ENCODE measurements at places on chromosomes 11 and 22. TPM values are rescaled to one million over a fixed set of nuclear protein-coding genes. Genes with fewer than 3 reads are reported as not detected.
A peak's percentile ranks its signal among the peaks of the same experiment; 100 is the strongest.

DNA sequence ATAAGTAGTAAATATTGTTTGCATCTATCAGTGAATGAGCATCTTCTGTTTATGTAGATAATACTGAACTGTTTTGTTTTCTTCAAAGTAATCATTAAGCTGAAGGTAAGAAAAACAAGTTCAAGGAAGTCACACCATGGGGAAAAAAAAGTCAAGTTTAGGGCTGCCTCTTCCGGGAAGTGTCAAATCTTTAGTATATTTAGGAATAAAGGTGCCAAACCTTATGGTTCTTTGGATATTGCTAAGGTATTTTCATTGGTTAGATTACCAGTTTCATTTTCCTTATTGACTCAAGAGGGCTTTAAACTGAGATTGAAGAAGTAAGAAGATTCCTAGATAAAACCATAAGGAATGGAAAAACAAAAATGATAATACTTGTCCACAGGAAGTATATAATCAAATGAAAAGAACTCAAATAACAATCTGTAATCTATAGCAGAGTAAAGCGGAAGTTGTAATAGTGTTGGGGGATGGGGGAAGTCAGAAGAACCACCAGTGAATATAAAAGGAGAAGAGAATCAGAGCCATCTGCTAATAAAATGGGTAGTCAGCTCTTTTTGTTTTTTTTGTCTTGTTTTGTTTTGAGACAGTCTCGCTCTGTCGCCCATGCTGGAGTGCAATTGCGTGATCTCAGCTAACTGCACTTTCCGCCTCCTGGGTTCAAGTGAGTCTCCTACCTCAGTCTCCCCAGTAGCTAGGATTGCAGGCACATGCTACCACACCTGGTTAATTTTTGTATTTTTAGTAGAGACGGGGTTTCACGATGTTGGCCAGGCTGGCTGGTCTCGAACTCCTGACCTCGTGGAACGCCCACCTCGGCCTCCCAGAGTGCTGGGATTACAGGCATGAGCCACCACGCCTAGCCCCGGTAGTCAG is 2.3 kb downstream of the ATM start:
- peaks cover 11% of the 10 kb centered on the region for H3K36me3 ChIP-seq
- H3K4me3 ChIP-seq, result no peak overlapping the region
- H3K27ac ChIP-seq, result no peak overlapping the region
- no peaks in the 10 kb centered on the region for H3K27me3 ChIP-seq
- H3K4me1 ChIP-seq, result no peaks in the 10 kb centered on the region

DNA sequence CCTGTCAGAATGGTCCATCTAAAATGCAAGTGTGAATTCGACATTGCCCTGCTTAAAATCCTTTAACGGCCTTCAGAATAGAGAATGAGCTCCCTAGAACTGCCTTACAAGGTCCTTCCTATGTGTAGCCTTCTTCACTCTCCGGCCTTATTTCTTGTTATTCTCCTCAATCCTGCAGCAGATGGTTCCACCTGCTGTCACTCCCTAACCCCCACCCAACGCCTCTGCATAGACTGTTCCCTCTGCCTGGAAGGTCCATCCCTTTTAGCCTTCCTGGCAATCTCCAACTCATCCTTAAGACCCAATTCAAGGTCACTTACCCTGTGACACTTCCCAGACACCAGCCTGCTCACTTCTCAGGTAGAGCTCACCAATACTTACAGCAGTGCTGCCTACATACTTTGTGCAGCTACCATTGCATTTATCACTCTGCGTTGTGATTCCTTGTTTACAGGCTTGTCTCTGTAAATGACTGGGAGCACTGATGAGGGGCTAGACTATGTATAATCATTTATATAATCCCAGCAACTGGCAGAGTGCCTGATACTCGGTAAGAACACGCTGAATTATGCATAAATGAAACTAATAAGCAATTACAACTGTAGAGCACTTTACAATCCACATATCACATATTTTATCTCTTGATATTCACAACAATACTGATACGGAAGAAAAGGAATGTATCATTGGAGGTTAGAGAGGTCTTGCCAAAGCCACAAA is 58.9 kb downstream of the CLPB start:
- H3K36me3 ChIP-seq, result no peaks in the 10 kb centered on the region
- DNase-seq, result no peak
- no peak overlapping the region for H3K27ac ChIP-seq

OR5A1 gene
- total RNA-seq, result not detected

DNA sequence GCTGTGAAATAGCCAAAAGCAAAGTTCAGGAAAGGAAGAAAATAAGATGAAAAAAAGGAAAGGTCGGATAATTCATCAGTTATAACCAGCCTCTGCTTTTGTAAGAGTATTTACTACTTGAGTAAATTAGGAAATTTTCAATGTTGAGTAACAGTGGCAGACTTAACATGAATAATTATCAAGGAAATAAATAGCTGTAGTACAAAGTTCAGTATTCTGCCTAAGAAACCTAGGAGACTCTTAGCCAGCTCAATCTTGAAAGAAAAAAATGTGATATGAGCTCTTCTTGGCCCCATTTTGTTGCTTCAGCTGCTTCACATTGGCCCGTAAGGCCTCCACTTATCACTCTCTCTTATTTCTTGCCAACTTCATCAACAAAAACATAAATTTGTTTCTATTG is 17.0 kb upstream of the DNAJB7 start:
- no peak overlapping the region for H3K4me3 ChIP-seq
- peaks cover 4% of the 10 kb centered on the region for H3K36me3 ChIP-seq
- no peaks in the 10 kb centered on the region for H3K4me1 ChIP-seq
- no peak for DNase-seq
- no peaks in the 10 kb centered on the region for H3K27me3 ChIP-seq

GRCh38 chr22:49446759-49447710 is 380.6 kb downstream of the BRD1 start:
- no peaks in the 10 kb centered on the region for H3K4me1 ChIP-seq
- H3K27ac ChIP-seq, result no peak overlapping the region
- H3K27me3 ChIP-seq, result peaks cover 22% of the 10 kb centered on the region
- DNase-seq, result no peak

DNA sequence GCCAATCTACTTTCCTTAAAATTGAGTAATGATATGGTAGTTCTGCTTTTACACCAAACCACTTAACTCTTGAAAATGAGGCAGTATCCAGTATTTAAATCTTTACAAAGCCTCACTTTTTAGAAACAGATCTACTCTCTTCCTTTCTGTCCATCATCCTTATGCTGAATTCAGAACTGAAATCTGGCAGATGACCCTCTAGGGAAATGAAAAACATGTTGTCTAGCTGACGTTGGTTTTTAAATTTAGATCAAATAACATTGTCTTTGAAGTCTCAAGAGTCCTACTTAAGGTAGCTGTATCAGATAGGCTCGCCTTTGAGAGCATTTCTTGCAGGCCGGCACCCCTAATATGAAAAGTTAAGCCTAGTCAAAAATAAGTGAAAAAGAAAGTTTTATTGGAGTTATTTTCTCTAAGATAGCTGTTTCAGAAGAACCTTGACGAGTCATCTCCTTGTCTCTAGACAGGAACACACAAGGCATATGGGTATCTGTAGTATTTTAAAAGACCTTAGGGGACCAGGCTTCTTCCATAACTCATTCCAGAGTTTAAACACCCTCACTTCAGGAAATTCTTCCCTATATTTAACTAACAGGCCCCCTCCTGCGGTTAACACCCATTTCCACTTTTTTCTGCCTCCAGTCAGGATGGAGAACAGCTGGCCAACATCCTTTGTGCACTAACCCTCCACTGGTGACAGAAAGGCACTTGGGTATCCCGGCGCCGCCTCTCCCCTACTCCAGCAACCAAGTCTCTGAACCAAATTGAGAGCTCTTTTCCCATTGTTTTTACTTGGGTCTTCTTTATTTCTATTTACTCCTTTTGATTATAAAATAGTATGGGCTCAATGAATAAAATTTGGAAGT is 81.2 kb downstream of the WNT11 start:
- no peaks in the 10 kb centered on the region for H3K27me3 ChIP-seq
- DNase-seq, result peak; percentile 17
- H3K4me3 ChIP-seq, result no peak overlapping the region
- no peaks in the 10 kb centered on the region for H3K4me1 ChIP-seq
- no peak overlapping the region for H3K27ac ChIP-seq

GRCh38 chr22:29339381-29340235 is 24.1 kb upstream of the RASL10A start:
- H3K4me1 ChIP-seq, result peaks cover 20% of the 10 kb centered on the region
- no peak overlapping the region for H3K4me3 ChIP-seq
- H3K27ac ChIP-seq, result no peak overlapping the region
- peaks cover 9% of the 10 kb centered on the region for H3K36me3 ChIP-seq
- DNase-seq, result no peak

DNA sequence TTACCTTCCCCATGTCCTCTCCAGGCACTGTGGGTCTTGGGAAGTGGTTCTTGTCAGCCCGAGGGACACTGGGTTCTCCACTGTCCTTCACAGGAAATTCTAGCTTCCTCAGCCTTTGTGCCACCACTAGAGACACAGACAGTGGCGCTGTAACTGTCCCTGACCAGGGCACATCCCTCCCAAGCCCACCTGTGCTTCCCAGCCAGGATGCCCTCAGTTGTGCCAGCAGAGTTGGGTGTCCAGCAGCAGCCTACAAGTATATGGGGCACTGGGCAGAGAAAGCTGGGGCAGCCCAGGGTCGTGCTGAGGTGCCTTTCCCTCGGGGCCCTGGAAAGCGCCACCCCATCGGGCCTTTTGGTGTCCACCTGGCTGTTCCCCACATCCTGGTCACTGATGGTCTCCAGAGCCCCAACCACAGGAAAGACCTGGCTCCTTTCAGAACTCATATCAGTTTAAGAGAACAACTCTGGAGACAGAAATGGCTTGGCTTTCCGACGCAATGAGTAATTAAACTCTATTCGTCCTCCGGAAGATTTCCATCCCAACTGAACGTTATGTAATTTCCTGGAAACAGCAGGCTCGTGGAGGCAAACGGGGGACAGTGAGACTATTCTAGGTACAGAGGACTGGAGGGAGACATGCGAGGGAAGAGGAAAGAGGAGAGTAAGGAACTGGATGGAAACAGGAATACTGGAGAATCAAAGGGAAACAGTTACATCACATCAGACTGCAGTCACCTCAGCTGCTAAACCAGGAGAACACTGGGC is 28.6 kb downstream of the PPP2R1B start:
- H3K27me3 ChIP-seq, result no peaks in the 10 kb centered on the region
- no peak for DNase-seq
- H3K27ac ChIP-seq, result no peak overlapping the region
- H3K4me1 ChIP-seq, result peaks cover 19% of the 10 kb centered on the region
- H3K36me3 ChIP-seq, result no peaks in the 10 kb centered on the region

GRCh38 chr11:77131560-77131959 is 3.5 kb downstream of the MYO7A start:
- DNase-seq, result no peak
- peaks cover 4% of the 10 kb centered on the region for H3K4me1 ChIP-seq
- no peaks in the 10 kb centered on the region for H3K36me3 ChIP-seq
- H3K27ac ChIP-seq, result no peak overlapping the region
- no peaks in the 10 kb centered on the region for H3K27me3 ChIP-seq

MUC5AC gene
- not detected for total RNA-seq

- H3K4me1 ChIP-seq, result peaks cover 41% of the 10 kb centered on the region
- no peak overlapping the region for H3K27ac ChIP-seq
Observed at GRCh38 chr22:50473855-50474671, 772 bp downstream of the SBF1 start.

GRCh38 chr11:11895672-11896071 is 53.9 kb downstream of the USP47 start:
- no peaks in the 10 kb centered on the region for H3K27me3 ChIP-seq
- H3K36me3 ChIP-seq, result peaks cover 67% of the 10 kb centered on the region

GRCh38 chr11:7490054-7490453 is 4.7 kb downstream of the OLFML1 start:
- no peak overlapping the region for H3K4me3 ChIP-seq
- H3K27me3 ChIP-seq, result 0 out of 2 replicates have a peak, but pooled peaks cover 3% of the 10 kb centered on the region
- DNase-seq, result no peak
- H3K4me1 ChIP-seq, result no peaks in the 10 kb centered on the region

OR8A1 gene
- not detected for total RNA-seq

GLYATL1 gene
- not detected for total RNA-seq

TMPRSS5 gene
- 0.56 TPM for total RNA-seq

ABCC8 gene
- total RNA-seq, result not detected

DNA sequence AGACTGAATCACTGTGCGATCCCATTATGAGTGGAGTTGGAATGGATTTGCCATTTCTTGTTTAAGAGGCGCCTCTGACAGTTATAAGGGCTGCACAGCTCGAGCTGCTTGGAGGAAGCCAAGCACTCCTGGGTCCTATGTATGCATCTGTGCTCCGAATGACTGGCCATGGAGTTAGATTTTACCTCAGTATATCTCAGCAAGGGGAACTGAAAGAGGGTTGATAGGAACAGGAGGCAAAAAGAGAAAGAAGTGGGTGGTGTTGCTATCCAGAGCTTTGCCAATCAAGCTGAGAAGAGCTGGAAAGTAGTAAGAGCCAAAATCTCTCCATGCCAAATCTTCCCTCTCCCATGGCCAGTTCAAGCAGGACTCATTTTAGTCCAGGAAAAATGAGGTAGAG is 632.0 kb upstream of the KIRREL3 start:
- no peaks in the 10 kb centered on the region for H3K36me3 ChIP-seq
- H3K27ac ChIP-seq, result no peak overlapping the region
- no peak overlapping the region for H3K4me3 ChIP-seq
- no peak for DNase-seq
- no peaks in the 10 kb centered on the region for H3K27me3 ChIP-seq

ARHGEF17 gene
- total RNA-seq, result 7.8 TPM

DNA sequence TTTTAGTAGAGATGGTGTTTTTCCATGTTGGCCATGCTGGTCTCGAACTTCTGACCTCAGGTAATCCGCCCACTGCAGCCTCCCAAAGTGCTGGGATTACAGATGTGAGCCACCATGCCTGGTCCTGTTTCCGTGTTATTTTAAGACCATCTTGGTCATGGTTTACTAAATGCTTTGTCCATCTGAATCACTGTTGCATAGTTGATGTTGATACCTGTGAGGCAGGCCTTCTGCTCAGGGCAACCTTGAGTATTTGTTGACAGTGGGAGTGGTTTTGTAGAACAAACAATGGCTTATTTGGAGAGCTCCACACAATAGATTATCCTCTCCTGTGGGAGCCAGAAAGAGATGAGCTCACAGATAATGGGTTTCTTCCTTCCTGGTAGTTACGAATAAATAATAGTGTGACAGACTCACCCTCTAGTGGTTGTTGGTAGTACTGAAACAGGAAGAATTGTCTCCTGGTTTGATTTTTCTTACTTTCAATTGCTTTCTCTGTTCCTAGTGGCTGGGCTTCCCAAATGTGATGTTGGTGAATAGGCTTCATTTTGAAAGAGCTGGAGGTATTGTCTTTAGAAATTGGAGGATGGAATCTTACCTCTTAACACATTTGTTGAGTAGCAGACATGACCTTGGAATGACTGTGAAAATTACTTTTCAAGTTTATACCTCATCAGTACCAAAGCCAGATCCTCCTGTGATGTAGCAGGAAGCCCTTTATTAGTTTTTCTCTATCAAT is 39.0 kb downstream of the CTNND1 start:
- peak; percentile 29 for DNase-seq
- H3K36me3 ChIP-seq, result peaks cover 49% of the 10 kb centered on the region

IRAG1 gene
- not detected for total RNA-seq

DNA sequence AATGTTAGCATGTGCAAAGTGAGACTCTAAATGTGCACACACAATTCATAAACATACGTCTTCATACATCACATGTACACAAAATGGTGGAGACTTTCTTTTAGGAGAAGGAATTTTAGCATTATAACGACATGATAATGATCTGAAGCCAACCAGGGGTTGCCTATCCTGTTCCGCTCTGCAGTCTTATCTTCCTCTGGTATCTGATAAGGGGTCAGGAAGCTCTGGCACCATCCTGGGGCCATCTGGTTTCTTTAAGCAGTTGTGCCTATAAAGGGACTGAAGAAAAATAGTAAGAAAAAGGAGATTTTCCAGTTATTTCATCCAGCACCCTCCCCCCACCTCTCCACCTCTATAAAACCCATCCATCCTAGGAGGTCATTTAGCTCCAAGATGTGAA is 5.8 kb upstream of the NUP50 start:
- no peak for DNase-seq
- no peaks in the 10 kb centered on the region for H3K27me3 ChIP-seq

Measured in SJCRH30 (cell line).